ENCODE measurements at places on chromosomes 1 and 21.

DNA sequence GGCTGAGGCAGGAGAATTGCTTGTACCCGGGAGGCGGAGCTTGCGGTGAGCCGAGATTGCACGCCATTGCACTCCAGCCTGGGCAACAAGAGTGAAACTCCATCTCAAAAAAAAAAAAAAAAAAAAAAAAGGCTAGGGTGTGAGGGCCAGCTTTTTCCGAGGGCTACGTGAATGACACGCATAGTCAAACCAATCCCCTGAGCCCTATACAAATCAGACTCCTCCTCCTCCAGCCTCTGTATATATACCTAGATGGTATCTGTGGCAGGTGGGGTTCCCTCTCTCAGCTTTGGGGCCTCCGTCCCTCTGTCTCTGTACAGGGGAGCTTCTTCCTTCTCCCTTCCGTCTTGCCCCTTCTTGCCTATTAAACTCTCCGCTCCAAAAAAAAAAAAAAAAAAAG is 6.7 kb downstream of the S100A16 start:
- DNase-seq = no peak

DNA sequence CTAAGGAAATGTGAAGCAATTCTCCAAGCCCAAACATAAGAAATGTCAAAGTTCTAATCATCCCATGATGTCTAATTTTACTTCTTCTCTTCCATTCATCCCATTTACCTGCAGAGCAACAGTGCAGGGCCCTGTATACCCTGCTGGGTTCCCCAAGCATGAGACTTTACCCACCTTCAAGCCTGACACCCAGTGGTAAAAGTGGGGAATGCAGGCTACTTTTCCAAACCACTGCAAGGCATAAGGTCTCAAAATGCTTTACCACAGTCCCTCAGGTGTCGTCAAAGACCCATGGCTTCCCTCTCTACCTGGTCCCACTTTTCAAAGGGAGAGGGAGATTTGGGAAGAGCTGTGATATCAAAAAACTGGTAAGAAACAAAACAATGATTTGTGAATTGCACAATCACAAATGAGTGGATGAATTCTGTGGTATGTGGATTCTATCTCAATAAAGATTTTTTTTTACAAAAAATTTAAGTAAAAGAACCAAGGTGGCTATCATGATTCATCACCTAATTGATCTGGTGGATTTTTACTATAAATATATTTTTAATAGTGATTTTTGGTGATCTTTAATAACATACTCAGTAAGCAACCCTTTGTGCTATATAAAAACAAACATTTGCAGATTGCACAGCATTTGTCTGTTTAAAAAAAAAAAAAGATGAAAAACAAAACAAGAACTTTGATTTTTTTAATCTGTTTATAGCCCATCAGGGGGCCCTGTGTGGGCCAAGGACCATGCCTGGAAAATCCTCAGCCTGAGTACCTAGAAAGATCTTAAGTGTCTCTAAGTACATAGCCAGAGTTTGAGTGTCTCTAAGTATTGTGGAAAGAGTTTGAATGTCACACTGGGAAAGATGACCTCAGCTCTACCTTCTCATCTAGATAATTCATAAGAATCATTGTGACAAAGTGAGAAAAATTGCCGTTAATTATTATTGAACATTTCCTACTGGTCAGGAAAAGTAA is 73.1 kb upstream of the GJB5 start:
- DNase-seq = peak; percentile 7

DNA sequence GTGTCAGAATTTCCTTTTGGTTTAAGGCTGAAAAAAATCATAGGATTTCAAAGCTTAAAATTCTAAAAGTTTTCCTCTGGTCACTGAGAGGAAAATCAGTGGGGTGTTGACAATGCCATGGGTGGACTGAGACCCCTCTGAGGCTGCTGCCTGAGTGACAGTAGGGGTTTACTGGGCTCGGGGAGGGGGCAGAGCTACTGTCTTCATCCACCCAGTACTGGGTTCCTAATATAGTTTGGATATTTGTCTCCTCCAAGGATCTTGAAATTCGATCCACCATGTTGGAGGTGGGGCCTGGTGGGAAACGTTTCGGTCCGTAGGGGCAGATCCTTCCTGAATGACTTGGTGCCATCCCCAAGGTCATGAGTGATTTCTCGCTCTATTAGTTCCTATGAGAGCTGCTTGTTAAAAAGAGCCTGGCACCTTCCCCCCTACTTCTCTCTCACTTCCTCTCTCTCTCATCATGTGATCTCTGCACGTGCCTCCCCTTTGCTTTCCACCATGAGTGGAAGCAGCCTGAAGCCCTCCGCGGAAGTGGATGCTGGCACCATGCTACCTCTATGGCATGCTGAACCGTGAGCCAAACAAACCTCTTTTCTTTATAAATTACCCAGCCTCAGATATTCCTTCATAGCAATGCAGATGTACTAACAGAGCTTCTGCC is 72.3 kb downstream of the MAP10 start:
- DNase-seq = no peak

GRCh38 chr1:97726386-97726785 is 194.4 kb downstream of the DPYD start:
- DNase-seq = no peak

DNA sequence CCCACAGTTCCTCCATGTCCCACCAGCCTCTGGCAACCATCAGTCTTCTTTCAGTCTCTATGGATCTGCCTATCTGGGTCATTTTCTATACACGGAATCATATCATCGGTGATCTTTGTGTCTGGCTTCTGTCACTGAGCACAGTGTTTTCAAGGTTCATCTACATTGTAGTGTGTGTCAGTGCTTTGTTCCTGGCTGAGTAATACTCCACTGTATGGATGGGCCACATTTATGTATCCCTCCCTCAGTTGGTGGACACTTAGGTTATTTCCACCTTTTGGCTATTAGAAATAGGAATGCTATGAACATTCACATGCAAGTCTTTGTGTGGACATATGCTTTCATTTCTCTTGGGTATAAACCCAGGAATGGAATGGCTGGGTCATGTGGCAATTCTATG is 46.6 kb downstream of the RIPK4 start:
- no peak for DNase-seq

GRCh38 chr1:62142496-62142895 is 52.2 kb upstream of the L1TD1 start:
- no peak for DNase-seq

GRCh38 chr1:183480971-183481441 is 8.7 kb downstream of the SMG7 start:
- DNase-seq = no peak

DNA sequence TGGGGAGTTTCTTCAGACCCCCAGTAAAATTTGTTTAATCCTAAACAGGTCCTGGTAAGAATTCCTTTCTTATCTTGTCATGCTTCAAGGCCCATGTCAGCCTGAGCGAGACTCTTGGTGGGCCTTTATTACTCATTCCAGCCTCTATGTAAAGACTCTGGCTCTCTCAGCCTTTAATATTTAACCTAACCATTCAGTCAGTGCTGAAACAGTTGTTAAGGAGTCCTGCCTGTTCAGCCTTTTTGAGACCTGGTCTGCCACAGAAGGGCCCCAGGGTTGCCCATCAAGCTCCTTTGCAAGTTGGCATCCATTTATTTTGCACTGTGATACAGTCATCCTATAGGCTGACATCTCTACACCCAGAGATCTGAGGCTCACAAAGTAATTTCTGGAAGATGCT is 107.7 kb upstream of the VANGL1 start:
- no peak for DNase-seq

DNA sequence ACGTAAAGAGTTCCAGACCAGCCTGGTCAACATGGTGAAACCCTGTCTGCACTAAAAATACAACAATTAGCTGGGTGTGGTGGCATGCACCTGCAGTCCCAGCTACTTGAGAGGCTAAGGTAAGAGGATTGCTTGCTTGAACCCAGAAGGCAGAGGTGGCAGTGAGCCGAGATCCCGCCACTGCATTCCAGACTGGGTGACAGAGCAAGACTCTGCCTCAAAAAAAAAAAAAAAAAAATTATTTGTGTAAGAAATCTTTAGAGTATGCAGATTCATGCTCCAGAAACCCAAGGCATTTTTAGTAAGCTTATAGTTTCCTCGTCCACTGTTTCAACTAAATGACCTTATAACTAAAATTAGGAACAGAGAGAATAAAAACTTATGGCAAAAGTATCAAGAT is 51.3 kb downstream of the ABL2 start:
- no peak for DNase-seq

- DNase-seq = no peak
These were observed 114.6 kb downstream of the ZBTB18 start for GRCh38 chr1:244165701-244166100.

- DNase-seq = no peak
These were observed 9.4 kb downstream of the ZC3H12A start for GRCh38 chr1:37483785-37484184.

- DNase-seq = no peak
These were observed 31.4 kb downstream of the POFUT2 start for GRCh38 chr21:45256021-45256911.

DNA sequence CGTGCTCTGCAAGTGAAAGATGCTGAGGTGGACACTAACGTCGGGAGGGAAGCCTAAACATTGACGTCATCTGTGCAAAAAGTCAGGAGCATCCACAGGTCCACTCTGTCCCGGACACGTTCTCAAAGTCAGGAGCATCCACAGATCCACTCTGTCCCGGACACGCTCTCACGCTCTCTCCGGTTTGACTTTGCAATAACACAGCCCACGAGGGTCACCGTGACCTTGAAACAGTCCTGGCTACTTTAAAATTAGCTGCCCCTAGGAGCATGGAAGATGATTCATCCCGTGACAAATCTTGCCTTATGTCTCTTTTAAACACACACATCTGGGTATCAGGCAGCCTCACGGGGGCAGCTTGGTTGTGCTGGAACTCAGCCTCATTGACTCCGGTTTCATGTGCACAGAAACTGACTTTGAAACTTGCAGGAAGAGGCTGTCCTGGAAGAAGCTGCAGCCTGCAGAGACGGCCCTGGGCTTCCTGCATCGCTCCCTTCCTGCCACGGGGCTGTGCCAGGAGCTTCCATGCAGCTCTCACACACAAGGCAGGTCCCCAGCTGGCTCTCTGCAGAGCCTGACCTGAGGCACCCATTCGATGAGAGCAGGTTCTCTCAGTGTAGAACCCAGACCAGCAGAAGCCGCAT is 18.1 kb upstream of the COL18A1 start:
- DNase-seq = no peak

- no peak for DNase-seq
These were observed 26.4 kb upstream of the LRIG2 start for GRCh38 chr1:113046569-113046968.

GRCh38 chr1:7265771-7266371 is 480.6 kb downstream of the CAMTA1 start:
- no peak for DNase-seq

- DNase-seq = no peak
These were observed 945 bp downstream of the RNPEP start for GRCh38 chr1:201983380-201983805.

- no peak for DNase-seq
These were observed 7.6 kb downstream of the DENND2D start for GRCh38 chr1:111192658-111193519.

GRCh38 chr1:66731170-66731865 is 20.9 kb upstream of the DYNLT5 start:
- DNase-seq = no peak

DNA sequence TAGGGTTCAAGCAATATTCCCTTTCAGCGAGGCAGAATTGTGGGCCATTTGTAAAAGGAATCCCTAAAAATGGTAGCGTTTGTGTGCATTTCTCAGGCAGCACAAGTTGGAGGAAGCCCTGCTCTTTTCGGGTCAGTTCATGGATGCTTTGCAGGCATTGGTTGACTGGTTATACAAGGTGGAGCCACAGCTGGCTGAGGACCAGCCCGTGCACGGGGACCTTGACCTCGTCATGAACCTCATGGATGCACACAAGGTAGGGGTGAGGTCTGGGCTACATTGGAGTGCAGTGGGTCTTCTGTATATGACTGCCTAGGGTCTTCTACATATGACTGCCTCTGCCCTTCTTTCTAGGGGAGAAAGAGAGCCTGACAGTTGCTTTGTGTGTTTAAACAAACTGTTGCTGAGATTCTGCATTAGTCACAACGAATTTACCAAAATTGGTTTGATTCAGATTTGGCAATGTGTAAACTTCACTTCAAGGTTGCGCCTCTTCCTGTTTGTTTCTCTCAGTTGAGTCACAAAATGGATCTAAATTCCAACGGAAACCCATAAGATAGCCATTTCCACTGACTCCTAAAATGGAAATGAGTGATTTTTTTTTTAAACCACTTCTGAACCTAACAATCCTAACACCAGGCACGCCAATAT is 40.4 kb upstream of the BMP8A start:
- no peak for DNase-seq

- peak; percentile 81 for DNase-seq
These were observed 6.3 kb upstream of the INAVA start for GRCh38 chr1:200888349-200888838.

- DNase-seq = no peak
These were observed 119.5 kb upstream of the HOOK1 start for GRCh38 chr1:59695252-59695651.

DNA sequence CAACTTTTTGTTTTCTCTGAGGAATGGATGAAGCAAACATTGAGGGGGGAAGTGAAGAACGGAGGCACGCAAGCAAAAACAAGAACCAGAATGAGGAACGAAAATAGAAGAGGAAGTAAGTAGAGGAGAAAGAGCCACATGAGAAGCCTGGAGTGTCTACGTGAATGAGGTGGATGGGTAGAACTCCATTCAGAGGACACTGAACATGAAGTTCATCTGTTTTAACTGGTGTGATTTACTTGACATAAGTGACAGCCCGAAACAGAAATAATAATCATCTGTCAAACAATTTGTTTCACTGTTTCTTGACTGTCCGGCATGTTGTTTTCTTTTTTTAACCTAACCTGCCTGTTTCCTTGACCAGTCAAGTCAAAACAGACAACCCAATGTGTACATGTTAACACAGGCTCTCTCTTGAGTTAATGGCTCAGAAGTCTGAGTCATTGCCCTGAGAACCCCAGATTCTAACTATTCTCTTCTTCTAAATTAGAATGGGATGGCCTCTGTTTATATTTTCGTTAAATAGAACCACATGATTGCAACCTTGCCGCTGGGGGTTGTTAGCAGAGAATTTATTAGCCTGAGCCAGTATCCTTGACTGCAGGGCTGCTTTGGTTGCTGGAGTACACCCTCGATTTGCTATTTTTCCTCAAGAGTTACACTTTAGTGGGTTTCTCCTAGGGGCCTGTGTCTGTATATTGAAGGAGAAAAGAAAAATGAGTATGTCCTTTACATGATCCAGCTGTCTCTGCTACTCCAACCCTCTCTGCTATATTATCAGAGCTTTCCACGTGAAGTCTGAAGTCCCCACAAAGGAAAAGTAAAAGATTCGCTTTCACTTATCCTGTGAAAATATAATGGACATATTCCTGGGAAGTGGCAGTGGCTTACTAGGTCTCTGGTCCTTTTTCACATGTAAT is 151.7 kb downstream of the ZC3H11B start:
- peak; percentile 71 for DNase-seq
